ENCODE measurements at places on chromosomes 2 and 18.
A peak's percentile ranks its signal among the peaks of the same experiment; 100 is the strongest.

DNA sequence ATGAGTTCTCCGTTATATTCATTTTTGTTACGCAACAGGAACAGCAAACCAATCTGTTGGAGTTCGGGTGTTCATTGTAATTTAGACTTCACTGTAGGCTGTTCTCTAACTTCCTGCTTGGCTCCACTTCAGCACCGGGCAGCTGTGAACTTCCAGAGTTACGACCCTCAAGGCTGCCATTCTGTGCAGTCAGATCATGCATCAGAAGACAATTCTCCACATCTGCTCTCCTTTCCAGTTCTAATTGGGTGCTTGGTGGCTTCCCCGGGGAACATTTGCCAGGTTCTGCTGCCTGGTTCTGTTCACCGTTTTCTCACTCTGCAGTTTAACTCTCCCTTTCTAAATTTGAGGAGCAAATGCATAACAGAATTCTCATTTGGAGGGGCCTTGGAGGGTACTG is 237.7 kb downstream of the NYAP2 start:
- no peak for DNase-seq

- no peak for DNase-seq
Observed at GRCh38 chr18:10401521-10401920, 52.9 kb upstream of the APCDD1 start.

DNA sequence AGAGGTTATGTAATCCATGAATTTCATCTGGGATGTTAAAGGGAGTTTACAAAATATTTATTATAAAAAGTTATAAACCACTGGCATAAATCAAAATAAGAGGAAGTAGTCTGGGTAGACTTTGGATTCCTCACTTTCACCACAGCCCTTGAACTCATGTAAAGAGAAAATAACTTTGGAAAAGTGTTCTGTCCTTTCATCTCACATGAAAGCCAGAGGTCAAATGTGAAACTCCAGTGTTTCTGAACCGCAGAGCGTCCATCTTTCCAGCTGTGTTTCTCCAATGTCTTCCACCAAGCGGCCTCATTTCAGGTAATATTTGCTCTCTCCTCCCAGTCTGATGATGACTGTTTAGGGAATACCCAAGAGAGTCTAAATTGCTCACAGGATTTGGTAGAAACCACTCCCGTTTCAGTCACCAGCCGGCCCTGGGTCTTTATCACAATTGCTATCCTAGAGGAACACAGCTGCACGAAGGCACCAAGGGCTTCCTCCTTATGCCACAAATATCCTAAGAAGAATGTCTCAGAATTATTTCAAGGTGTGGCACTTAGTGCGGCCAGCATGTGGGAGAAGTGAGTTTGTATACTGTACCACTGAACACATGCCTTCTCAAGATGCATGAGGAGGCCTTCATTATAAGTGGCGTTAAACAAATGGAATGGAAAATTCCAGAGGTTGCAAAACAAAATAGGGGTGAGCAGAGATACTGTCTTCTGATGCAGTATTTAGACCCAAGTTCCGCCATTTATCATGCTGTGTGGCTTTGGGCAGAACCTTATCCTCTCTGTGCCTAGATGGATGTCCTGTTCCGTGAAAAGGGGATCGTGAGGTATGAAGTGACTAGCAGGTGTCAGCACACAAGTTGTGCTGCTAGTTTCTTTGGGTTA is 63.8 kb downstream of the ACTR2 start:
- no peak for DNase-seq

GRCh38 chr2:149690825-149691224 is 103.2 kb upstream of the MMADHC start:
- DNase-seq = no peak

DNA sequence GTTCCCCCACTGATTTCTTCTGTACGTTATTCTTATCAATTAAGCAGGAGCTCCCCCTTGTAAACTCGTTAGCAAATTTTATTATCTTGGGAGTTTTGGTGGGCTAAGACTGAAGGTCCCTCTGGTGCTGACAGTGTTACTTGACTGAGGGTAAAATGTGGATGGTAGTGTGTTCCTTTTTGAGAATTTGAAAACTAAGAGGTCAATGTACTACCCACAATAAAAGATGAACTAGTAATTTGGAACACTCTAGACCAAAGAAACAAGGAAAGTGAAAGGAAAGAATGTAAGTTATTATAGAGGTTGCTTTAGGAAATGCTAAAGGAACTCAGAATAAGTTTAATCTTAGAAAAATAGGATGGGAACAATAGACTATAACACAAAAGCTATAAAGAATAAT is 35.1 kb downstream of the YWHAQ start:
- DNase-seq = no peak

GRCh38 chr2:26401739-26402541 is at the start of gene DRC1:
TSS of gene DRC1 (plus strand) at chr2:26401920. CDS start at chr2:26401990, 70 bp downstream.
- DNase-seq = peak; percentile 32

GRCh38 chr2:161163440-161163839 is 3.2 kb downstream of the TANK start:
- DNase-seq = no peak

DNA sequence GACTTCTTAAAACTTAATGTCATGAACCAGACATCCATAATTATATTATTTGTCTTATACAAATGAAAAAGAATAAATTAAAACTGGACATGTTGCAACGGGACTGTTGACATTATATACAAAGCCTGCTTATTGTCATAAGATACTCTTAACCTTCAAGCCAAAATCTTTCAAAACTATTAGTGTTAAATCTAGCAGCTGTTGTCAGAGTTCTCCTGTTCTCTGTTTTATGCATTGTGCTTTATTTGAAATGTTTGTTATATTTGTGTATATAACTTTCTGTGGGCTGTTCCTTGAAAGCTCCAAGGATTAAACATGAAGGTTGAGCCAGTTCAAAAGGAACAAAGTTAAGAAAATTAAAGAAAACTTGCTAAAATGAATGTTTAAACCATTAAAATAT is 335.5 kb upstream of the NT5C1B start:
- DNase-seq = no peak

GRCh38 chr2:32772638-32773447 is 145.0 kb downstream of the TTC27 start:
- DNase-seq = no peak

GRCh38 chr2:97967216-97967592 is 28.5 kb downstream of the TMEM131 start:
- DNase-seq = no peak

GRCh38 chr2:23149777-23150176 is 235.2 kb upstream of the KLHL29 start:
- no peak for DNase-seq

DNA sequence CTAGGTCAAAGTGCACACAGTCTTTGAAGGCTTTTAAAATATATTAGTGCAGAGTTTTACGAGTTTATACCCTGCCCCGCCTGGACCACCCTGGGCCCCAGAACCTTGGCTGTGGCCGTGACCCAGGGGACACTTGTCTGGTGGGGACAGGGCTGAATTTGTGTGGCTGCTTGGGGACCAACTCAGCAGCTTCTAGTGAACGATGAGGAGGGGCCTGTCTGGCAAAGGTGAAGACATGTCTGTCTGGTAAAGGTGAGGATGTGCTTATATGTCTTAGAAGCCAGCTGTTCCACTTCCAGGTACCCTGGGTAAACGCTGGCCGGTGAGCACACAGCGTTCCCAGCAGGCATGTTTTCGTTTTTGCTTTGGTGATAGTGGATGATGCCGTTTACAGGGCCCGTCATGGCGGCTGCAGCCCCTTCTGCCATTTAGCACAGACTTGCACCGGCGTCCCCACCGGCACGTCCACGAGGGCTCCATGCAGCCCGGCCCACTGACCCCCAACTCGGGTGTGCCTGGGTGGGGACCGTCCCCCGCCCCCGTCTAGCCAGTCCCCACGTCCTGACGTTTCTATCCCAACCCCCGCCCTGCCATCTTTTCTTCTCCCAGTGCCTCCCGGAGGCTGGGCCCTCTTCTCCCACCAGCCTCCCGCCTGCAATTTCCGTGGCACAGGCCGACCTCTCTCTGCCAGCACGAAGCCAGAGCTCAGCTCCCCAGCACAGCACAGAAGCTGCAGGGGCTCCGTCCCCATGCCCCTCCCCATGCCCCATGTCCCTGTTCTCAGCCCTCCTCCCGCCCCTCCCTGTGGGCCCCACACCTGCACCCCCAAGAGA is 67.8 kb downstream of the SLC66A2 start:
- no peak for DNase-seq

DNA sequence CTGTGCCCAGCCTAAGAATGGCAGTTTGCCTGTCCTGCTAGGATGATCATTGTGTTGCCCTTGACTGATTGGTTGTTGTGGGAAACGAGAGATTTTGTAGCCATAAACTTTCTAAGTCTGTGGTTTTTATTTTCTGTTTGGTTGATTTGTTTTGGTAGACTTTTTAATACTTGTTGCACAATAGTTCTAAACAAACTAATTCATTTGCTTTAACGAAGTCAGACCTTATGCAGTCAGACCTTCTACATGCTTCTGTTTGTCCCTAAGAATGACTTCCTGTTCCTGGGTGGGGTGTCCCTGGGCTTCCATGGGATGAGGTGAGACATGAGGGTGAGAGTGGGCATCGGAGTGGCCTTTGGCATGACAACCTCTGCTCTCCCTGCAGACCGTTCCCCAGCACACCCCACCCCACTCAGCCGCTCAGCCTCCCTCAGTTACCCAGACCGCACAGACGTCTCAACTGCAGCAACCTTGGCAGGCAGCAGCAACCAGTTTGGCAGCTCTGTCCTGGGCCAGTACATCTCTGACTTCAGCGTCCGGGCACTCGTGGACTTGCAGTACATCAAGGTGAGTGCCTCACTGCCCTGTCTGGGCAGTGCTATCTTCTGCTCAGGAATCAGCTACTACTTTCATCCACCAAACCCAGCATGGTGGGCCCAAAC is 7.8 kb upstream of the CNNM3 start:
- no peak for DNase-seq

GRCh38 chr2:205850611-205851010 is 168.3 kb downstream of the NRP2 start:
- DNase-seq = no peak

- DNase-seq = no peak
Observed at GRCh38 chr2:133497270-133497893, 70.9 kb downstream of the NCKAP5 start.

DNA sequence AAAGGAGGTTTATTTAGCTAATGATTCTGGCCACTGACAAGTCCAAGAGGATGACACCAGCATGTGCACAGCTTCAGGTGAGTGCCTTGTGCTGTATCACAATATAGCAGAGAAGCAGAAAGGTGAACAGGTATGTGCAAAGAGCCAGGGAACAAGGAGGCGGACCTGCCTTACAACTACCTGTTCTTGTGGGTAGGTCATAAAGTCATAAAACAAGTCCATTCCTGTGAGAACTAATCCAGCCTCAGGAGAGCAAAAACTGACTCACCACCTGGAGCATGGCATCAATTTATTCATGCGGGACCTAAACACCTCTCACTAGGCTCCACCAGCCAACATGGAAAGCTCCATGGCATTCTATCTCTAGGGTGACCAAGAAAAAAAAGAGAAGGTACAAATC is 234.2 kb downstream of the ASXL3 start:
- DNase-seq = no peak

DNA sequence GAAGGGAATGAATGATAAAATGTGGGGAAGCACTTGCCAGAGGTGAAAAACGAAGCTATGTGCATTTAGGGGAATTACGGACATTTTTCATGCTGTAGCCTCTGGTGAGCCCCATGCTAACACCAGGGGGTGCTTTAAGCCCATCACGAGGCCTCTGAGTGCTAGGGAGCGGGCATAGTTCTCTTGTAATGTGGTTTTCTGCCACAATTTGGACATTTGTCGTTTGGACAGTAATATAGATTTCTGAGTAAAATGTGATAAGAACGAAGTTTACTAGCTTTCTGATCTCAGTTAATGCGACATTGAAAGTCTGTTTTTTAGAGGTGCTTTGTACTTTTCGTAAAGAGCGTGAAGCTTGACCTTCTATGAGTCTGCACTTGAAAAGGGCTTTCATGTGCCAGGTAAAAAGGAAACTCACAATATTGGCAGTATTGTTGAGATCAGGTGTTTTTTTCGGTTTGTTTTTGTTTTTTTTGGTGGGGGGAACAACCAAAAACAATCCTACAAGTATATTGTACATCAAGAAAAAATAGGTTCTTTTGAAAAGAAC is 50.6 kb downstream of the TRAF3IP1 start:
- DNase-seq = peak; percentile 31

DNA sequence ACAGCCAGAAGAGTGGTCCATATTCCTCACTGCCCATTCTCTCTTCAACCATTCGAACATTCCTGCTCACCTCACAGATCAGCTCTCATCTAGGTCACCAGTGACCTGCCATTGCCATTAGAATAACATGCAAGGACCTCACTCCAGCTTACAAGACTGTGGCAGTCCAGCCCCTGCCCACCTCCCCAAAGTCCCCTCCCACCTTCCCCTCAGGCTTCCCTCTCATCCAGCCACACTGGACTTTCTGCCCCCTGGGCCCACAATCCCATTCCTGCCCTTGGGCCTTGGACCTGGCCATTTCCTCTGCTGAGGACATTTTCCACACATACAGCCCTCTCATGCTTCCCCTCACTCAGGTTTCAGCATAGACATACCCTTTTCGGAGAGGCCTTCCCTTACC is 5.2 kb upstream of the TMEM177 start:
- no peak for DNase-seq

GRCh38 chr18:45713239-45713638 is 10.7 kb upstream of the SLC14A1 start:
- DNase-seq = no peak

DNA sequence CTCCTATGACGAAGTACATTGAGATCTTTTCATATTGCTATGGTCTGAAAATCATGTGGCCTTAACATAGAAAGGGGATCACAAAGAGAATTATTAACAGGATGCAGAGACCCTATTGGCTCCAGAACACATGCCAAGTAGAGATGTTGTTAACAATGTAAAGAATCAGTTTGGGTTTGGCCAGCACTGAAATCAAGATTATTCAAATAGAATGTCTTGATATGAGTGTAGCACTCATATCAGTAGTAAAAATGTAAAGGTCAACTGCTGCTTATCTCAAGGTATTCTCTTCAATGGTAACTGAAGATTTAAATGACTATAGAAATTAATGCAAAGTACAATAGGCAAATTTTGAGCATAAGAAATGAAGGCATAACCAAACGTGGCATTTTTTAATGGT is 262.8 kb downstream of the PTH2R start:
- no peak for DNase-seq

GRCh38 chr18:59629894-59630293 is 67.3 kb downstream of the CCBE1 start:
- DNase-seq = no peak

DNA sequence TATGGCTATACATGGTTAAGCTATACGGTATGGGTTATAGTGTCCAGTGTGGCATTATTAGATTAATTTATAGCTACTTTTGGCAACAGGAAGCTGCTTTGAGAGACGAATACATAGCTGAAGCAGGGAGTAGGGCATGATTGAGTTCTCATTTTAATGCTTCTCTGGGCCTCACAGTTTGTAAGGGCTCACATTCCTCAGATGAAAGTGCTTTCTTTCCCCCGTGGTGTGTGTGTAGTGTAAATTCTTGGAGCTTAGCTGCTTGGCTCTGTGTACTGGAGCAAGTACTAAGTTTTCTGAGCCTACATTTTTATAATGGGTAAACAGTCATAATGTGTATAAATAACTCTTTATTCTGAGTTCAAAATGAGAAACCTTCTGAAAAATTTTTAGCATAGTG is 173.7 kb downstream of the PTPRM start:
- no peak for DNase-seq

Data from stimulated activated CD8-positive, alpha-beta memory T cell treated with anti-CD3 and anti-CD28 coated beads, Interleukin-15, amount 100 ng/mL, for 48 hours (primary cell).